Left lung (tissue), 14 donors: ENCODE measurements at places on chromosomes 4 and X.

DNA sequence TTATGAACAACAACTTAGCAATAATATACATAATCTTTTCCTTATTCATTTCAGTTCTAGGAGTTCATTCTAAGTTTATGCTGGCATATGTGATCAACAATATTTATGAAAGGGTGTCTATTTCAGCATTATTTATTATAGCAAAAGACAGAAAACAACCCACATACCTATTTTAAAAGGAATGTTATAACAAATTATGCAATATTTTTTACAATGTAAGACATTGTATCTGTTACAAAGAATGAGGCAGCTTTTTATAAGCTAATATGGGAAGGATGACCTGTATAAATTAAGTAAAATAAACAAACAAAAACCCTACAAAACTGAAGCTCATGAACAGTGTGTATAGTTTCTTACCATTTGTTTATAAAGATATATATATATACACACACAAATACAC, 42.7 kb downstream of the AGTR2 start:
- no peak for DNase-seq

DNA sequence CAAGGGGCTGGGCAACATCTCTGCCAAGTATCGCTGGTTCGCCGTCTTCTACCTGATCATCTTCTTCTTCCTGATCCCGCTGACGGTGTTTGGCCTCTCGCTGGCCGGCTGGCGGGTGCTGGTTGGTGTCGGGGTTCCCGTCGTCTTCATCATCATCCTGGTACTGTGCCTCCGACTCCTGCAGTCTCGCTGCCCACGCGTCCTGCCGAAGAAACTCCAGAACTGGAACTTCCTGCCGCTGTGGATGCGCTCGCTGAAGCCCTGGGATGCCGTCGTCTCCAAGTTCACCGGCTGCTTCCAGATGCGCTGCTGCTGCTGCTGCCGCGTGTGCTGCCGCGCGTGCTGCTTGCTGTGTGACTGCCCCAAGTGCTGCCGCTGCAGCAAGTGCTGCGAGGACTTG, 20.6 kb downstream of the SLC34A2 start:
- no peak for DNase-seq

DNA sequence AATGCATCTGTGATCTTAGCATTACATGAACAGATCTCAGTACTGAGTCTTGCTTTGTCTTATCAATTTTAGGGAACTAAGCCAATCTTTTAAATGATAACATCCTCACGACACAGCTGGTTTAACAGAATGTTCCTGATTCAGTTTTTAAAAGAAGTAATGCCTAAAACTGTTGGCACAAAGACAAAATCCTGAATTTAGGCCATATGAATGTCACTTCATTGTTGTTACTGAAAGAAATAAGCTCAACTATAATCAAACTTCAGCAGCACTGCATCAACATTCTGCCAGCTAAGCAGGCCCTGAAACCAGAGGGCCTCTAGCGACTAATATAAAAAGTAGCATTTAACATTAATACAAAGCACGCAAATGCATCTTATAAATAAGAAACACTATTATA, 130.6 kb downstream of the FRYL start:
- no peak for DNase-seq

DNA sequence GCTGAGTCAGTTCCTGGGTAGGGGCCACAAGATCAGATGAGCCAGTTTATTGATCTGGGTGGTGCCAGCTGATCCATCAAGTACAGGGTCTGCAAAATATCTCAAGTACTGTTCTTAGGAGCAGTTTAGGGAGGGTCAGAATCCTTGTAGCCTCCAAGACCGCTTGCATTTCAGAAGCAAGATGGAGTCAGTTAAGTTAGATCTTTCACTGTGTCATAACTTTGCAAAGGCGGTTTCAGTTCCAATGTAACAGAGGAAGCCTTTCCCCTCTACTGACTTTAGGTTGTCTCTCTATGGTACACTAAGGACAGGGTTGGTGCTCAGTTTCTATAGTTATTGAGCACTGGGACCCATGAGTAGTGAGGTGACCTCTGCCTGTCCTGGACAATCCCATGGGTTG, 127.3 kb upstream of the WDR1 start:
- no peak for DNase-seq

DNA sequence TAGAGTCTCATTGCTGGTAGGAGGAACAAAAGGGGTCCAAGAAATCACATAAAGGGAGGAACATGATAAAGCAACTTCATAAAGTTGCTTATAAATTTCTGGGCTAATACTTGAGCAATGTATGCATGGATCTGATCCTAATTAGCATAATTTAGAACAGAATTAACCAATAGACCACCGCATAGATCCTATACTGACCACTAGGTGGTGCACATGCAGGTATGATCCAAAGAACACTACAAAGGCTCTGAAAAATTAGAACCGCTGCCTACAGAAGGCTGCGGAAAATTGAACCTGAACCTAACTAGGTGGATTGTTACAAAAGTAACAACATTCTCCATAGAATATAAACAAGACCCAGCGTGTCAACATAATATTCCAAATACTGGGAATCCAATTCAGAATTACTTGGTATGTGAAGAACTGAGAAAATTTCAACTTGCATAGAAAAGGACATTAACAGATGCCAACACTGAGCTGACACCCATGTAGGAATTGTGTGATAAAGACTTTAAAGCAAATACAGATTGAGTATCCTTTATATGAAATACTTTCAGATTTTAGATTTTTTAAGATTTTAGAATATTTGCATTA, 23.3 kb downstream of the BRCC3 start:
- no peak for DNase-seq

GRCh38 chrX:50456712-50457484, 13.7 kb downstream of the DGKK start:
- no peak for DNase-seq

GRCh38 chrX:117376460-117376859, 740.1 kb downstream of the KLHL13 start:
- no peak for DNase-seq

- DNase-seq = no peak
Observed at GRCh38 chr4:128604840-128605239, 204.7 kb upstream of the JADE1 start.

GRCh38 chr4:145756244-145756643, 76.3 kb downstream of the C4orf51 start:
- no peak for DNase-seq

- peak; percentile 46 for DNase-seq
Observed at GRCh38 chr4:170089274-170089667, 485 bp downstream of the AADAT start.

GRCh38 chr4:5710065-5710960, 688 bp upstream of the EVC start:
- no peak for DNase-seq

- DNase-seq = no peak
Observed at GRCh38 chr4:104942990-104943743, 203.5 kb upstream of the TET2 start.

- no peak for DNase-seq
Observed at GRCh38 chr4:125808022-125808421, 493.3 kb downstream of the FAT4 start.

DNA sequence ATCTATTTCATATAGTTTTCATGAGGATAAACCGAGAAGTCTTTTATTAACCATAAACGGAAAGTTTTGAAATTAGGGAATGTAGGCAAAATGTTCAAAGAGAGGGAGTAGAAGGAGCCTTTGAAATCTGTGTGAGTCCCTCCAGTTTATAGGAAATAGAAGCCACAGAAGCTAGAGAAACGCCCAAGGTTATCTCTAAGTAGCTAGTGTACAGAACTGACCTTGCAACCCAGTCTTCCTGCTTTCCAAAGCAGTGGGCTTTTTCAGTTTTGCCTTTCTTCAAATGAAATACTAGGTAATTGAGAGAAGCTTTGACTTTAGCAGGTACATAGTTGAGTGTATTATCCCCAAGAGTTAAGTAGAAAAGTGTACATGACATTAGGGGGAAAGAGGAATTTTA, 39.4 kb downstream of the STIM2 start:
- DNase-seq = no peak

GRCh38 chrX:50913520-50913919, 3.0 kb downstream of the BMP15 start:
- DNase-seq = no peak

GRCh38 chrX:104165894-104166734, at the start of gene FAM199X:
Gene FAM199X, plus strand, starts transcription at chrX:104166453. Its CDS starts 333 bp downstream, at chrX:104166786.
- peak; percentile 90 for DNase-seq

GRCh38 chrX:71214604-71215337, 8.3 kb upstream of the GJB1 start:
- DNase-seq = no peak

DNA sequence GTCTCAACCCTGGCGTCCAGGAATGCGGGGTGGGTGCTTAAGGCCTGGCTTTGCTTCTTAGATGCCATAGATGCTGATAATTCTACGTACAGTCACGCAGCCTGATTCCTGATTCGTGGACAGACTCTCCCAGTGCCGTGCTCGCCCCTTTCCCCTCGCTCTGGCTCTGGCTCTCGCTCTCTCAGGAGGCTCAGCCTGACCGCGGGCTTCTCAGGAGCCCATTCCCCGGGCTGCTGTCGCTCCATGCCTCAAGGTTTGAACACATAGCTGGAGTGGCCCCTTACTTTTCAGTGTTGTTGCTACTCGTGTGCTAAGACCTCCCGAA, 59.2 kb upstream of the ZC4H2 start:
- DNase-seq = peak; percentile 41

GRCh38 chrX:69186651-69187050, 21.4 kb upstream of the PJA1 start:
- DNase-seq = no peak

DNA sequence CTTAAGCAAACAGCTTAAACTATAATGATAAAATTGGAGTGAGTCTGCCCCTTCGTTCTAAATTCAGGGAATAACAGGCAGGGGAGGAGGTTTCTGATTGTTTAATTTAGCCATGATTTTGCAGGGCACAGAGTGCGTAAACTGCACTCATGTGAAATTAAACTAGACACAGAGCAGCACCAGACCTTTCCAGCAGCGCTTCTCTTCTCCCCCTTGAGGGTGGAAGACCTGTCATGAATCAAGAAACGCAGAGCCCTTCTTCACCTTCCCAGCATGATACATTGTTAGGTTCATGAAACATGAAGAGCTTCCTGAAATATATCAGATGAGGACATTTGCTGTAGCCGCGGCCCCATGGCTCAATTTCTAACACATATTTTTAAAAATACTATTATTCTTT, 63.1 kb downstream of the FAM114A1 start:
- no peak for DNase-seq

- DNase-seq = no peak
Observed at GRCh38 chr4:185359767-185360446, 35.8 kb downstream of the LRP2BP start.

DNA sequence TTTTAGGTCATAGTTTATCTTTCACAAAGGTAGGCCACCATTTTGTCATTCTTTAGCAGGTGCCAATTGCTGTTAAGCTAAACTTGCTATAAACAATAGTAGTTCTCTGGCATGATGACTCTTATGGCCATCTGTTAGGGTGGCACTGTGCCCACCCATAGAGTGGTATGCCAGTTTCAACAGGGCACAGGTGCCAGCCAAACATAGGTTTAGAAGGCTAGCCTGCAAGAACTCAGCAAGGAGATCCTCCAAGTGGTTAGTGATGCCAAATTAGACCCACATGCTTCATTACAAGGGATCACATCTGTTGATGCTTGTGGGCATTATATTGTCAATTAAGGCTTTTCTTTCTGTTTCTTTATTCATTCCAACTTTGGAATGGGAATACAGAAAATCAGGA, 204.5 kb downstream of the FMR1NB start:
- DNase-seq = no peak

- peak; percentile 33 for DNase-seq
Observed at GRCh38 chr4:48778431-48779094, 1.5 kb downstream of the FRYL start.

DNA sequence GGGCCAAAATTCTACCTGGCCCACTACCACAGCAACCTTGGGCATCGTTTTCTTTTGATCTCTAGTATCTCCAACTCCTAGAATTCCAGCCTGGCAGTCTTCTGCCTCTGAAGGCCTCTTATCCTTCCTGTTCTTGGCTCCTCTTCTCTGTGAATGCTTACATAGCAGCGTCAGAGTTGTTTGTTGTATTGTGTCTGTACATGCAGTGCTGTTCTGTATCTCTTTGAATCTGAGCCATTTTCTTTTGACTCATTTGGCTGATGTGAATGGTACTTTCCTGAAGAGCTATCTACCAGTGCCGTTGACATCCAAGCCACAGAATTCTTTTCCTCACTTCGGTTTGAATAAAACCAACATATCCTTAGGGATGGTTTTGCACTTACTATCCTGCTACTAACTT, 79.2 kb downstream of the TMEM164 start:
- no peak for DNase-seq

DNA sequence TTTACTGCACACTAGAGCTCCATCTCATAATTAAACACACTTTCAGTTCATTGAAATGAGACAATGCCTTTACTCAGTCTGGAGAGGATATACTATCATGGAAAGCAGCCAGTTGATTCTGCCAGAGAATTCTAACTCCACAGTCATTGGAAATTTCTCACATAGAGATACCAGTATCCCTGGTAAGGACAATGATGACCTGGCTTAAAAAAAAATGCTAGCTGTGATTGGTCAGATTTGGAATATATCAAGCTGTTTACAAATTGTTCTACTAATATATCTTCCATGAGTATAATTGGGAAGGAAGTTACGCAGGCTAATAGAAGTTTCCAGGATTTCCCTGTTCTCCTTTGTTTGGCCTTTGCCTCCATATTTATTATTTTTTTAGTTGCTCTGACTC, 34.5 kb upstream of the TLL1 start:
- DNase-seq = no peak

DNA sequence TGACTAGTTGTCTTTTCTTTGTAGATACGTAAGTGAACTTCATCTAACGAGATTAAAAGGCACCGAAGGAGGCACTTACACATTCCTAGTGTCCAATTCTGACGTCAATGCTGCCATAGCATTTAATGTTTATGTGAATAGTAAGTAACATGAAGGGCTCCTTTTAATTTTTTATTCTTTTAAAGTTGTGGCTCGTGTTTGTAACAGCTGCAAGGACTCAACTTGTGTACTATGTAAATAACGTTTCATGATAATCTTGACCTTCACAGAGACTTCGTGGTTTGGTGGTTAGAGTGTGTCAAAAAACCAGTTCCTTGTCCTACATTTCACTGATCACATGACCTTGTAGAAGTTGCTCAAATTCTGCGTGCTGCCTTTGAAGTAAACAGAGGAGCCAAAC, 51.6 kb downstream of the KIT start:
- DNase-seq = peak; percentile 51

DNA sequence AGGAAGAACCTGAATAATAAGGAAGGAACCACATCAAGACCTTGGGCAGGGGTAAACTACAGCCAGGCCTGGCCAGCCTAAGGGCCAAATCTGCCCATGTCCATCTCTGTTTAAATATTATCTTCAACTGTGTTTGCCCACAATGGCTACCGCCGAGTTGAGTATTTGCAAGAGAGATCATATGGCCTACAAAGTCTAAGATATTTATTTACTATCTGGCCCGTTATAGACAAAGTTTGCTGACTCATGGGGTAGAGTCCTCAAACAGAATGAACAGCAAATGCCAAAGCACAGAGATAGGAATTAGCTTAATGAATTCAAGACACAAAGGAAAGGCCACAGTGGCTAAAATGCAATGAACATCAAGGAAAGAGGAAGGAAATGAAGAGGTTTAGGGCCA, 44.8 kb downstream of the RPS6KA3 start:
- no peak for DNase-seq

GRCh38 chr4:8675906-8676305, 83.3 kb downstream of the CPZ start:
- DNase-seq = no peak

- DNase-seq = no peak
Observed at GRCh38 chr4:112908511-112908910, 140.9 kb upstream of the ANK2 start.

GRCh38 chr4:85448906-85449890, 25.8 kb upstream of the ARHGAP24 start:
- DNase-seq = no peak

- no peak for DNase-seq
Observed at GRCh38 chrX:107894038-107894437, 68.4 kb downstream of the MID2 start.

- peak; percentile 26 for DNase-seq
Observed at GRCh38 chr4:146191766-146192458, 16.4 kb downstream of the LSM6 start.
